ENCODE measurements at places on chromosomes 12 and 14.

DNA sequence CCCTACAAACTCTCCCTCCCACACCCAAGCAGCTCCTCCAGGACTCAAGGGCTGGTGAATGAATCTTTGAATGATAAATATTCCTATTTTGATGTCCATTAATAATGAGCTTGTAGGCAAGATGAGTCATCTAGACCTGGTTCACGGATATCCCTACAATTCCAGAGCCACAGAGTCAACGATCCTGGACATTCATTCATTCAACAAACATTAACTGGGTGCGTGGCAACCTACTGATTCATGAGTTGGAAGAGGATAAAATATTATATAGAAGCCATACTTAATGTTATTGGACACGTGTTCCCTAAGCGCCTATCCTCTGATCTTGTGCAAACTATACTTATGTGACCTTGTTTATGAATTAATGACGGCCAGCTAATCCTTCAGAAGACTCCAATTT lies 420 bp upstream of the OTUB2 start:
- no peak for DNase-seq

GRCh38 chr14:39228509-39229221 lies 5.0 kb upstream of the MIA2 start:
- DNase-seq, result no peak

DNA sequence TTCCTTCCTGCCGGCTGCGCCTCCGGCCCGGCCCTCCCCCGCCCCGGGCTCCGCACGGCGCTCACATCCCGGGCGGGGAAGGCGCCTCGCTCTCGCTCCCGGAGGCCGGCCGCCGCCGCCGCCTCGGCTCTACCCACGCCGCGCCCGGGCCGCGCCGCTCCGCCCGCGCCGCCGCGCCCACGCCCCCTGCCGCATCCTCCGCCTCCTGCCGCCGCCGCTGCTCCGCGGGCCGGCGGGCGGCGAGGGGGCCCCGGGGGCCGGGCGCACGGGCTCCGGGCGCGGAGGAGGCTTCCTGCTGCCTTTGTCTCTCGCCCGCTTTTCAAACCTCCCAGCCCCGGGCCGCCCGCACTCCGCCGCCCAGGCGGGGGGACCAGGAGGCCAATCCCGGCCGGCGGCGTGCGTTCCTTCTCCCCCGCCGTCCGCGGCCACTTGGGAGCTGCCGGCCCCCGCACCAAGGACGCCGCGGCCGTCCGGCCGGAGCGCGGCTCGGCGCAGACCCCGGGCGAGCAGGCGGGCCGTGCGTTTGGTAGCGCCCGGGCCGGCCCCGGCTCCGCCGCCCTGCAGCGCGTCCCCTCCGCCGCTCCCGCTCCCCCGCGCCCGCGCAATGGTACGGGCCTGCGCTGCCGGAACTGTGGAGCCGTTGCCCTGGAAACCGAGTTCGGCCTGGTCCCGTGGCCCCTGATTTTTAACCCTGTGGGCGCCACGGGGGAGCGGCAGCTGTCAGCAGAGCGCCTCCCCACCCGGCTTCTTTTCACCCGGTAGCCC lies at the start of gene FBXL14:
TSS of gene FBXL14 (minus strand) at position 321 of the 765 bp plus-strand sequence. CDS start 515 bp downstream, outside the sequence.
- DNase-seq, result peak; percentile 79

DNA sequence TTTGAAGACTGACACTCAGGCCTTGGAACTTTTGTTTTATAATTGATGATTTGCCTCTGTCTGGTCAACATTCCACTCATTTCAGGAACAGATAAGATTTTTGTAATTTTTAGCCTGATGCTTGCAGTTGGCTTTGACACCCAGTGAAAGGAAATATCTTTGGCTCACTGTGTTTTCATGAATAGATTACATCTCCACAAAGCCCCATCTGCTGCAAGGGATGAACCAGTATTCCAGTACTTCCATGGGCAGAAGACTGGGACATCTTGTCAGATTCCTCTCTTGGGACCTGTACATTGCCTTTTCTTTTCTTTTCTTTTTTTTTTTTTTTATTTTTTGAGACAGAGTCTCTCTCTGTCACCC lies 28.4 kb downstream of the GSG1 start:
- no peak for DNase-seq

DNA sequence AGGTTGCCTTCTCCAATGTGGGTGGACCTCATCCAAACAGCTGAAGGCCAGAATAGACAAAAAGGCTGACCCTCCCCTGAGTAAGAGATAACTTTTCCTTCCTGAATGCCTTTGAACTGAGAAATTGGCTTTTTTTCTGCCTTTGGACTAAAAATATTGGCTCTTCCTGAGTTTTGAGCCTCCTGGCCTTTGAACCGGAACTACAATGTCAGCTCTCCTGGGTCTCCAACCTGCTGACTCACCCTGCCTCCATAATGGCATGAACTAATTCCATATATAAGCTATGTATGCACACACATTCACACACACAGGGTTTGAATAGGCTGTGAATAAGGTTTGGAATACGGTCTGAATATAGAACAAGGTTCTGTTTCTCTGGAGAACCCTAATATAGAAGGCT lies 39.7 kb upstream of the TMEM260 start:
- DNase-seq, result no peak

DNA sequence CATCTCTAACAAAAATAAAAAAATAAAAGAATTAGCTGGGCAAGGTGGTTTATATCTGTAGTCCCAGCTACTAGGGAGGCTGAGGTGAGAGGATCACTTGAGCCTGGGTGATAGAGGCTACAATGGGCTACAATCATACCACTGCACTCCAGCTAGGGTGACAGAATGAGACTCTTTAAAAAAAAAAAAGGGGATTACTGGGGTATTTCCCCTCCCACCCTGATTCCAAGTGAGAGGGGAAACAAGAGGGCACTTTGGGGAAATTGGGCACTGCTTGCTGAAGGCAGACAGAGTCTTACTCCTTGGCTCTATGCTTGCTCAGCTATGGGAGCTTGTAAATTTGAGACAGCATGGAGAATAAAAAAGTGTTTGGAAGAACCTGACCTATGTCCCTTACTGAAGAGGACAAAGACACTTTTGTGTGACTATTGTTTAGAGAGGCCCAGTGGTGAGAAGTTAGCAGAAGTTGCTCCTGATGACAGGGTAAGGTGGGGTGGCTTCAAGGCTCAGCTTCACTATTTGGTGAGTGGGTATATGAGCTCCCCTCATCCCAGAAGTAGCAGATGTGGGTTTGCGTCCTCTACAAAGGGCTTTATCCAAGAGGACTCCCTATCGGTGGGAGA lies 44.0 kb downstream of the KLRG1 start:
- no peak for DNase-seq

GRCh38 chr14:68404146-68404527 lies 388.7 kb downstream of the ZFP36L1 start:
- no peak for DNase-seq

DNA sequence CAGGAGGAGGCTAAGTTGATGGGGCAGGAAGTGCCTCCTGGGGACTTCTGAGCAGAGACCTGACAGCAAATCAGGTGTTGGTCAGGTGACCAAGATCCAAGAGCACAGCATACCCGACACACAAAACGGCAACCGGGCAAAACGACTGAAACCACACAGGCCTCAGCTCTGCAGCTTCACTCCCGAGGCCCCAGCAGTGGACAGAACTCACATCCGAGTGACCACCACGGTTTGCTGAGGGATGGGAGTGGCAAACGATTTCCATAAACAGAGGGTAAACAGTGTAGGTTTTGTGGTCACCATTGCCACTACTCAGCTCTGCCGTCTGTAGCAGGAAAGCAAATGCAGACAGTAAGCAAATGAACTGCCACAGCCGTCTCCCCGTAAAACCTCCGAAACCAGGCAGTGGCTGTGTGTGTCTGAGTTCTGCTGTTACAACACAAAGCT lies 14.4 kb downstream of the CHFR start:
- DNase-seq, result no peak

DNA sequence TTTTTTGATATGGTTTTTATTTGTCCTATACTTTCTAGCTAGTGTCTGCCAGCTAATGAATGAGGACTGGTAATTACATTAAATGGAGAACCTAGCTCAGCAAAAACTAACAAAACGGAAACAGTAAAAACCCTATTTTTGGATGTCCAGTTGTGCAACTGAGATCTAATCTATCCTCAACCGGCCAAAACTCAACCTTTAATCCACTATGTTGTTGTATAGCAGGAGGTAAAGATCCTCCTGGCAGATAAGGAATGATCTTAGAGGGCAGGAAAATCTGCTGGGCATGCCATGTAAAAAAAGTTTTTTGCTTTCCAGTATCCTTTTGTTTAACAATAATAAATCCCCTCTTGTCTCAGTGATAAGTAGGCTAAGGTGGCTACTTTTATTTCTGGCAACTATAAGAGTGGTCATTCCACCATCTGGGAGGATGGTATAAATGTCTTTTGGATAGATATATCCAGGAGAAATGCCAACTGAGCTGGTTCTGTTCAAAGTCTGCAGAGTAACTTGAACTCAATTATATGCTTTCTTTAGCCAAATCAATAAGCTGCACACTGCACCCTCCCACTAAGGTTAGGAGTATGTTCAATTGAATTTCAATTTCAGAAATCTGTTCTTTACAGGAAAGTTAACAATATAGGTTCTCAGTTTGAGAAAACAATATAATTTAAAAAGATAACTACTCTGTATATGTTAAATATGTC lies 40.1 kb downstream of the WASHC3 start:
- no peak for DNase-seq

- DNase-seq, result no peak
These were observed 13.0 kb upstream of the TMED2 start for GRCh38 chr12:123571343-123571813.

- DNase-seq, result no peak
These were observed 46.5 kb downstream of the CAND1 start for GRCh38 chr12:67315661-67316060.

DNA sequence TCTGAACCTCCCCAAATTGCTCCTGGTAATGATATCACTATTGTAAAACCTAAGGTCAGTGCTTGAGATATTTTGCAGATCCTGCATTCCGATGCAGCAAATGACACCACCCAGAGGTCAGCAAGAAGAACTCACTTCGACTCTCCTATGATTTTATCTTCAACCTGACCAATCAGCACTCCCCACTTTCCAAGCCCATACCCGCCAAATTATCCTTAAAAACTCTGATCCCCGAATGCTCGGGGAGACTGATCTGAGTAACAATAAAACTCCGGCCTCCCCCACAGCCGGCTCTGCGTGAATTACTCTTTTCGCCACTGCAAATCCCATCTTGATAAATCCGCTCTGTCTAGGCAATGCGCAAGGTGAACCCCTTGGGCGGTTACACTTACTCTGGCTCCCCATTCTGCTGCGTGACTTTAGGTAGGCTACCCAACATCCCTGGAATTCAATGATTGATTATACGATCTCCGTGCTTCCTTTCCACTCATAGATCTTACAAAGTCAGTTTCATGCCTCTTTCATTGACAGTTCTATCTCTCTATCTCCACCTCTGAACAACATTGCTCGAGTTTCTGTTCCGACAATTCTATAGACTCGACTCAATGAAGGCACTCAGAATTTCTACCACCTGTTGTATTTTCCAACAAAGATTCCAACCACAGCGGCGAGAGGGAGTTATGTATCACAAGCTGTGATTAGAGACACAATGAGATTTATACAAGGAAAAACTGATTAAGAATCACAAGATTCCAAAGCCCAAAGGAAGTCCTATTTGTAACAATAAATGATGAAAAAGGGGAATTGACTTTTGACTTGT lies 939 bp downstream of the NPC2 start:
- DNase-seq, result peak; percentile 32

DNA sequence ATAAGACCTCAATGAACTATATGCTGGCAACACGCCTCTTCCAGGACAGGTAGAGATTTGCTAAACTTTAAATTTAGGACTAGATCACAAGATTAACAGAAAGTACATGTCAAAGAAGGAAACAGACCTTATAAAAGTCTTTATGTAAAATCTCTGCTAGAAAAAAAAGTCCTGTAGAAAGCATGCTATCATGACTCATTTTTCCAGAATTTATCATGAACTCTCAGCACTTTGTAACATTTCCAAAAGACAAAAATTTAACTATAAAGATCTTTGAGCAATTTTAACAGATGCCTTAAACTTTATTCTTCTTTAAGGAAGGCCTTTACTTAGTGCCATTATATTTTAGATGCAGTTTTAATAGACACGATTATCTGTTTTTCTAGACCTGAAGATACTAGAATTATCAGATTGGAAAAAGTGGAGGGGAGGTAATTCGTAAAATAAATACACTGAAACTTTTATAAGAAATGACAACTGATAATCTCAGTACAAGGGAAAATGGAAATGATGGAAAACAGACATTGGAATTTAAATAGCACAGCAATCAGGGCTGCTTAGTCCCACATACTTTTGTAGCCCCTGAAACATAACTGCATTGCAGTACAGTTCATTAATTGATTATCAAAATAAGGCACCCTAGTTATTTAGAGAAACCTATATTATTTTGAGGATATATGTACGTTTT lies 92.0 kb downstream of the TTLL5 start:
- DNase-seq, result no peak

DNA sequence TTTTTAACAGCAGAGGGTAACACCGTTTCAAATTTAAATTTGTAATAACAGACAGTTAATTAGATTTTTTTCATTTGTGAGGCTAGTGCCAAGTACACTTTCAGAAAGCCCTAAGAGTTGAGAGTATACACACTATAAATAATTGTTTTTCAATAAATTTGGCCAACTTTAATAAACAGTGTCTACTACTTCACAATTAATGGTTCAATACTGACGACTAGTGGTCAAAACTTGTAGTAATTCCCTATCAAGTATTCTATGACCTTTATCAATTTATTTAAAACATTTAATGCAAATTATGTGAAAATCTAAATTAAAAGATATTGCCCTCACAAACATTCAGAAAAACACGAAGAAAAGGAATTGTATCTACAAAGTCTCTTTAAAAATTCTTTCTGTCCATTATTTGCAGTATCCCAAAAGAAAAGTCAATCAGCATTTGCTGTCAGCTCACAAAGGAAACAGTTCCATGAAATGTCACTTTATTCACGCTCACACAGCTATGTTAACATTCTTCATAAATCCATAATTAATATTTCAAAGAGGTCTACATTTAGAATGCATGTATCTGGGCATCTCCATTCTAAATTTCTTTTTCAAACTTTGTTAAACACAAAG lies 91.2 kb downstream of the CEP128 start:
- no peak for DNase-seq

- DNase-seq, result no peak
These were observed 168.1 kb downstream of the SNAPC1 start for GRCh38 chr14:61930101-61930857.

DNA sequence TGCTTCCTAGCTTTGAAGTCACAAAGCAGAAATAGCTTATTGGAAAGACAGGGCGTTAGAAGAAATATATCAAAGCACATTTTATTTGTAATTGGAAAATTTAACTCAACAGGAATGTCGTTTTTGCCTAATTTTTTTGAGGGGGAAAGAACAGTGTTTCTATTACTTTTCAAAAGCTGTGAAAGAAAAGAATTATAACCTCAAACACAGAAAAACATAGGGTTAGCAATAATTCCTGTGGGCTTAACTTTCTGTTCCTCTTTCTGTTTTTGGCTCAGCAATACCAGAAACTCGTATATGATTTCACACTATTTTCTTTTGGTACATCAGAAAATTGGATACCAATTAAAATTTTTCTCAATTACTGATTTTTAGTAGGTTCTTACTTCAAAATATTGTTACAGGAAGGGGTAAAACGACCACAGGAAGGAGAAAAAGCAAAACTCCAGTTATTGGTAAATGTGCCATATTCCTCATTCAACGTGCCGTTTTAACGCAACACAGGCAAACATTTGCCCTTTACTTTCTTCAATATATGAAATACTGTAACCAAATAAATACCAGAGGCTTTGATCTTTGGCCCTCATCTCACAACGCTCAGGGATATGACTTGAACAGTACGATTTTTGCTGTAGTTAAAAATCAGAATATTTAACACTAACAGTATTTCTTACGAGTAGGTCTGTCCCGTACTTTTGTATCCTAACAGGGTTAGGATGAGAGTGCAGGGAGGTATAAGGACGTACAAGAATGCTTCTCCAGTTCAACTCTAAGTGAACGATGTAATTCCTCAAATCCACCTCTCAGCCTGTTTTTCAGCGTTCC lies 1.3 kb upstream of the RNU6-7 start:
- DNase-seq, result peak; percentile 36
